ENCODE measurements at places on chromosomes 12 and 14.

- DNase-seq = no peak
Measured at GRCh38 chr14:95331708-95332408, 12.2 kb upstream of the CLMN start.

DNA sequence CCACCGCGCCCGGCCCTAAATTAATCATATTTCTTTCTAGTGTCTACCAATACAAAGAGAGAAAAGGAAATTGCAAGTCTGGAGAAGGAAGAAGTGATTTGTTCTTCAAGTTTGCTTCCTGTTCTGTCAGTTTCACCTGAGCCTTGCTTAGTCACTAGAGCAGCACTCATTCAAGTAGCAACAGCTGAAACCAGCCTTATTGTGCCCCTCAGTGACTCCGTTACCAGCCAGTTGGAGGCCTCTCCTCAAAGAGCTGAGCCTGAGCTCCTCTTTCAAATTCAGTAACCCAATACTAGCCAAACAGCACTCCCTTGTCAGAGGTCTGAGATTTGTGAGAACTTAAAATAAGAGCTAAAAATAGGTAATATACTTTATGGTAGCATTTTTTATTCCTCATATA lies 17.4 kb downstream of the PAWR start:
- DNase-seq = no peak

DNA sequence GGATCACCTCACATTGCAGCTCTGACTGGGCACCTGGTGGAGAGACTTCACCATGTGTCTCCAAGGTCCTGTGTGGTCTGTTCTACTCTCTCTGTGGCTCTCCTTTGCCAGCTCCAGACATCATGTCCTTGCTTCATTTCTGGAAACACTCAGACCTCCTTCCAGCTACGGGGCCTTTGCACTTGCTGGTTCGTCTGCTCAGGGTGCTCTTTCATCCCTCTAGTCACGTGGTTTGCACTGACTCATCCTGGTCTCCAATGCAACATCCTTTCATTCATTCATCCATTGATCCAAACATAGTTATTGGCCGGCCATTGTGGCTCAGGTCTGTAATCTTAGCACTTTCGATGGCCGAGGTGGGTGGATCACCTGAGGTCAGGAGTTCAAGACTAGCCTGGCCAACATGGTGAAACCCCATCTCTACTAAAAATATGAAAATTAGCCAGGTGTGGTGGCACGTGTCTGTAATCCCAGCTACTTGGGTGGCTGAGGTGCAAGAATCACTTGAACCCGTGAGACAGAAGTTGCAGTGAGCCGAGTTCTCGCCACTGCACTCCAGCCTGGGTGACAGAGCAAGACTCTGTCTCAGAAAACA lies 23.9 kb upstream of the CCDC63 start:
- no peak for DNase-seq

DNA sequence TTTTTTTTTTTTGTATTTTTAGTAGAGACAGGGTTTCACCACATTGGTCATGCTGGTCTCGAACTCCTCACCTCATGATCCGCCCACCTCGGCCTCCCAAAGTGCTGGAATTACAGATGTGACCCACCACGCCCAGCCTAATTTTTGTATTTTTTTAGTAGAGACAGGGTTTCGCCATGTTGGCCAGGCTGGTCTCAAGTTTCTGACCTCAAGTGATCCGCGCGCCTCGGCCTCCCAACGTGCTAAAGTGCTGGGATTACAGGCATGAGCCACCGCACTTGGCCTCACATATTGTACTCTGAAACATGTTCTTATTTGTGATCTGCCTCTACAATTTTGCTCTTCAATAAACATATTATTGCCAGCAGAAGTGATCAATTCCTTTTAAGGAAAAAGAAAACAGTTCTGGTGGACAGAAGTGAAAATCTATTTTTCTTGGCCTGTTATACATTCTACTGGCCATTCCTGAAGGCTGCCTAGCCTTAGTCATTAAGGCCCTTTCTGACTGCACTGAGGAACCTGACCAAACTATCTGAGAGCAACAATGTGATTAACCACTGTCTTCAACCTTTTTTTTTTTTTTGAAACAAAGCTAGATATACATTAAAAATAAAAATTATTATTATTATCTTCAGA lies 36.1 kb downstream of the SNX6 start:
- DNase-seq = peak; percentile 31

DNA sequence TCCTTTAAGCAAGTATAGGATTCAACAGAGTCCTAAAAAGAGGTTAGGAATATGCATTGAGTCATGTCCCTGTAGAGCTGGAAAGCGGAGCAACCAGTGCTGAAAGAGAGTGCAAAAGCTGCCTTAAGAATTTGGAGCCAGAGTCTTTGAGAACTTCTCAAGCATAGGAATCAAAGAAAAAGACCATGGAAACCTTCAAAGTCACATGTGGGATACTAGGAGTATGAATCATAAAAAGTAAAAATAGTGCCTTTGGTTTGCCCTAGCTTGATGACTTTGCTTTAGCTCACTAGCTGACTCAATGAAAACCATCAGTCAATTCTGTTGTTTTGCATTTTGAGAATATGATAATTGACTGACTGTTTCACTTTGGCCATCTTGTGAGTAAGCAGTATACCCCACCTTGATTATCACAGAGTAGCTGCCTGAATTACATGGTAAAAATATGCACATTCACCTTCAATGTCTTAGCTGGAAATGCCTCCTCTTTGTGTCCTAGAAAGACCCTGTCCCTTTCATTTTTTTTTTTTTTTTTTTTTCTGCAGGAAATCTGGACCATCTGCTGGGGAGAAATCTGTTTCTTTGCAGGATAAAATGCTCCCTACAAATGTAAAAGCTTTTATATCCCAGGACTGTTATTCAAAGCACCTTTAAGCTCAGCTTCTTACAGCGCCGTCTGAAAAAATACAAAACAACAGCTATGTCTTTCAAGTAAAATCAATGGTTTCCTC lies 248.6 kb upstream of the KRR1 start:
- DNase-seq = no peak

DNA sequence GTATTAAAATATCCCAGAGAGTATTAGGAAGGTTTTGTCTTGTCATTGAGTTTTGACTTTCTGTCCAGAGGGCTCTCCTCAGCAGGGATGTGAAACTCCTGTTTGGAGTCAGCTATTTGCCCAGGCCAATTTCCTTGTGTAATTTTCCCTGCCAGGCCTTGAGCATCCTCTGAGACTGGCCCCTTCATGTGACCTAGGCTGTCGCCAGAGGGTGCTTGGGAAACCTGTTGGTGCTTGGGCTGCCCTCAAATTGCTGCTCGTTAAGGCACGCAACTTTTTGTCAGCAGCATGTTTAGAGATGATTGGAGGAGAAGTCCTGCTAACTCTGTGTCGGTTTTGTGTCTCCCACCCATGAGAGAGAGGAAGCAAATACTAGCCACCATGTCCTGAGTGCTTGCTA lies 39.1 kb downstream of the IQSEC3 start:
- no peak for DNase-seq

GRCh38 chr14:88430976-88431375 lies 45.5 kb downstream of the SPATA7 start:
- no peak for DNase-seq

DNA sequence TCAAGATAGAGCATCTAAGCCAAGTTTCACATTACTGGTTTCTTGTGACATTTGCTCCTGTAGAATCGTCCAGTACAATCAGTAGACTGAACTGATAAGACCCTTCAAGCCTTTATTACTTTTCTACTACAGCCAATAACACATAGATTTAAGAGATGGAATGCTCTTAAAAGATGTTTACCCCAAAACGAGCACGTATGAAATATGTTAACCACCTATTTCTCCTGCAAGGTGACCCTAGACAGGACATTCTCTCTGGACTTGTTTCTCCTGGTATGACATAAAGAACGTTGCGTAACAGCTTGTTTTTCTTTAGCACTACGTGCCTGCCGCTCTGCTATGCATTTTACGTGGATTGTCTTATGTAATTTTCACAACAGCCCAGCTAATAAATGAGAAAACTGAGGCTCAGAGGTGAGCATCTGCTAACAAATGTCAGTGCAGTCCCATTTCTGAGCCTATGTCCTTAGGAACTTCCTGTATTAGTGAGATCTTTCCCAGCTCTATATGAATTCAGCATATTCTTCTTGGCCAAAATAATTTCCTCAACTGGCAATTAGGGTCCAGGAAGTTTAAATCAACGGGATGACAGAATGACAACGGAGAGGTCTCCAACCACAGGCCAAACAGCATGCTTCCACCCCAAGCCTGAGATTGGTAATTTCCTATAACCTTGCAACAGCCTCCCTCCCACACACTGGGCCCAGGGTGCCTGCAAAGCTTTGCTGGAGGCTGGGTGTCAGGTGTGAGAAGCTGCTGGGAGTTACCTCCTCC lies 3.7 kb downstream of the NFKBIA start:
- no peak for DNase-seq

GRCh38 chr14:71336489-71337192 lies 429.4 kb downstream of the PCNX1 start:
- no peak for DNase-seq

DNA sequence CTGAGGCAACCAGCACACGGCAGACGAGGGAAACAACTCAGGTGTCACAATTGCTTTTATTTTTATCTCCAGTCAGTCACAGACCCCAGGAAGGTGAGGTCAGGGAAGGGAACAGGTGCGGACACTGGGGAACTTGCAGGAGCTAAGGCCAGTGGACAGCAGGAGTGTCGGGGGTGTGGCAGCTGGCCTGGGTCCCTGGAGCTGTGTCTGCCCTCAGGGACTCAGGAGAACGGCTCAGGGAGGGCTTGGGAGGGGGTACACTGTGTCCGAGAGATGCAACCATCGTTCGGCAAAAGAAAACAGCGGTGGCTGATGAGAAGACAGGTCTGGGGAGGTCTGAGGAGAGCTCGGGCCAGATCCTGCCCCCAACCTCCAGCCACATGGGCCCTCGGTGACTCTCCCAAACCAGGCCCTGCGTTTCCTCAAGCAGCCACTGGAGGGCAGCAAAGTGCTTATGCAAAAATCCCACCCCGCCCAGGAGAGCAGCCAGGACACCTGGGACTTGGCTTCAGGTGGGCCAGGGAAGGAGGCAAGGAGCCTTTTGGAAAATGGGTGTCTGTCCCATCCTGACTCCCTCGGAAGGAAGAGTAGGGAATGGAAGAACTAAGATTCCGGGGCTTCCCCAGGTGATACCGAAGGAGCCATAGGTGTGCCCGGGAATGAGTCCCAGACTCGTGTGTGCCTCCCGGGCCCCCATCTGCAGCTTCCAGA lies 24.1 kb upstream of the BCDIN3D start:
- peak; percentile 75 for DNase-seq

- DNase-seq = peak; percentile 64
Measured at GRCh38 chr12:59597385-59597781, 1.6 kb downstream of the SLC16A7 start.

DNA sequence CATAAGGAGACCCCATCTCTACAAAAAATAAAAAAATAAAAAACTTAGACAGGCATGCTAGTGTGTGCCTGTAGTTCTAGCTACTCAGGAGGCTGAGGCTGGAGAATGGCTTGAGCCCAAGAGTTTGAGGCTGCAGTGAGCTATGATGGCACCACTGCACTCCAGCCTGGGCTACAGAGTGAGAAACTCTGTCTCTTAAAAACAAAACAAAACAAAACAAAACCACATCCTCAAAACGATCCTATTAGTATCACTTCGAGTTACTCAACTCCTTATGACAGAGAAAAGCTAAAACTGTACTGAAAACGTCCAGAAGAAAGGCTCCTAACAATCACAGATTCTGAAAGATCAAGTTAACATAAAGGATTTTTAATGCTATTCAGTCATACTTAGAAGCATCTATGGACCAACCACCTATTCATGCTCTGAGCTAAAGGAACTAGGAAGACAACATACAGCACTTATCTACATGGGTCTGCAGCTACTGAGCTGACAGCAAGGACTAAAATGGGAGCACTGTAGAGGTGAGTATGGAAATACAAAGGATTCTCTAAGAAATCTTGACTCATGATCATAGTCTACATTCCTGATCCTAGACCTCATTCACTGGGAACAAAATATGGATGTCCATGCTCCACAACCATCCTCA lies 75.3 kb upstream of the DUSP6 start:
- no peak for DNase-seq

DNA sequence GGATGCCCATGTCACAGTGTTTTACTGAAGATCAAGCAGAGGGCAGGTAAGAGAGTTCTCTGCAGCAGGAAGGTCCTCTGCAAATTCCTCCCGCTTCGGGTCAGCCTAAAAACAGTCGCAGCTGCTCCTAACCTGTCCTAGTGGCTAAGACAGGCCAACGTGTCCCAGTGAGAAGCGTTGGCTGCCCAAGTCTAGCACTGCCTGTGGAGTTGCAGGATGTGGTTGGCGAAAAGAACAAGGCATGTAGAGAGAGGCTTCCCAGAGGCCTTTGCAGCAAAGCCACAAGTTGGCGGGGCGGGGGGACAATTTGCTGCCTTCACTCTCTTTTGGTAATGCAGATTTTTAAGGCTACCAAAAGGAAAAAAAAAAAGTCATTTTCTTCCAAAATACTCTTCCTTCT lies 340.1 kb downstream of the BCL11B start:
- DNase-seq = peak; percentile 26

DNA sequence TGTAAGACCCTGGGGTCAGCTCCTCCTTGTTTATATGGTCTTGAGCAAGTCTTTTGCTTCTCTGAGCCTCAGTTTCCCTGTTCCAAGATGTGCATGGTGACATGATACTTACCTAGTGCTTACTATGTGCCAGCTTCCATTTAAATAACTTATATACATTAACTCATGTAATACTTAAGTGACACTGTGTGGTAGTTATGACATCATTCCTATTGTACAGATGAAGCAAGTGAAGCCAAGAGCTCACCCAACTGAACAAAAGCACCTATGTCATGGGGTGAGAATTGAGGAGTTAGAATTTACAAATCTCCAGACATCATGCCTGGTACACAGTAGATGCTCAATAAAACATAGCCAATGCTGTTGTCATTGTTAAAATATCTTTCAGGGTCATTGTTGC lies 41.3 kb upstream of the CMKLR1 start:
- DNase-seq = no peak

DNA sequence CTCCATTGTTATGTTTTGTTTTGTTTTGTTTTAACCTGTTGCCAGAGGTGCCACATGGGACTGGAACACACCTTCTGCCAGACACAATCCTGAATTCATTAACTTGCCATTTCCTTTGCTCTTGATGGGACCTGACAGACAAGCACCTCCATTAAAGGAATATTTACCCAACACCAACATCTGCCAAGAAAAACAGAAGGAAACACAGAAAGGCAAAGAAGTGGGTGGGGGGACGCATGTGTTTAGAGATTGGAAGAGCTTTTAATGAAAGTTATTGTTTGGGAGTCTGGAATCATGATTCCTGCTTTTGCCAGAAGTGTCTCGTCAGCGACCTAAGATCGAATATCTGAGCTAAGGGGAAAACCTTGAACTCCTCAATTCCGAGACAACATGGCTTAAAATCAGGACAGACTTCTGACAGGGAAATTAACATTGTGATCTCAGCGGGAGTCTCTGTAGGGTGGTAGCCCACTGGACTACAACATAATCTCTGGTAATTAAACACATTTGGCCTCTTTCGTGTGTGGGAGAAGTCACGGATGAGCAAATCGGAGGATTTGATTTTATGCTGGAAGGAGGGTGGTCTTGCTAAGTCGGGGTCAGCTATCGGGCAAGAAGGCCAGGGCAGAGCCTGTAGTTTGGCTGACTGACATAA lies 210.4 kb upstream of the FAR2 start:
- no peak for DNase-seq

GRCh38 chr12:93025145-93026103 lies 96.3 kb upstream of the EEA1 start:
- DNase-seq = no peak
